ENCODE measurements at places on chromosomes 4 and X. TPM values are rescaled to one million over a fixed set of nuclear protein-coding genes. Genes with fewer than 3 reads are reported as not detected.

DNA sequence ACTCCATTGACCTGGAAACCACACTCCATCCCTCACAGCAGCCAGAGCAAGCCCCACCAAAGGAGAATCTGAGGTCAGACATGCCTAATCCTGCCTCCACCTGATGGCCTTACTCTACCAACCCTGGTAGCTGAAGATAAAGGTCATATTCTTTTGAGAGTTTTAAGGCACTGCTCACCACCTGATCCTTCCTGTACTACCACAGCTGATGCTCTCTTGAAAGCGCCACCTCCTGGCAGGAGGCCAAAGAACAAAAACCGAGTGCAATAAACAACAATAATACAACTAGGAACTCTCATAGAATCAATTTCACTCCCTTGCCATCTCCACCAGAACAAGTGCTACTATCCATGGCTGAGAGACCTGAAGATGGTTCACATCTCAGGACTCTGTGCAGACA lies 301.6 kb downstream of the NAF1 start:
- H3K36me3 ChIP-seq = no peaks in the 10 kb centered on the region
- no peaks in the 10 kb centered on the region for H3K27me3 ChIP-seq
- H3K4me3 ChIP-seq = no peak overlapping the region
- no peaks in the 10 kb centered on the region for H3K4me1 ChIP-seq
- no peak for DNase-seq

- no peaks in the 10 kb centered on the region for H3K27me3 ChIP-seq
- no peaks in the 10 kb centered on the region for H3K36me3 ChIP-seq
Observed at GRCh38 chr4:147096667-147097604, 151.3 kb upstream of the TTC29 start.

DNA sequence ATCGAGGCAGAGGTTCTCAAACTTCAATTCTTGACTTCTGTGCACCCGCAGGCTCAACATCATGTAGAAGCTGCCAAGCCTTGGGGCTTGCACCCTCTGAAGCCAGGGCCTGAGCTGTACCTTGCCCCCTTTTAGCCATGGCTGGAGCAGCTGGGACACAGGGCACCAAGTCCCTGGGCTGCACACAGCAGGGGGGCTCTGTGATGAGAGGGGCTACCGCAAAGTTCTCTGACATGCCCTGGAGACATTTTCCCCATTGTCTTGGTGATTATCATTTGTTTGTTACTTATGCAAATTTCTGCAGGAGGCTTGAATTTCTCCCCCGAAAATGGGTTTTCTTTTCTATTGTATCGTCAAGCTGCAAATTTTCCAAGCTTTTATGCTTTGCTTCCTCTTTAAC lies 4.9 kb upstream of the MAGEB17 start:
- no peaks in the 10 kb centered on the region for H3K27me3 ChIP-seq
- no peaks in the 10 kb centered on the region for H3K36me3 ChIP-seq
- DNase-seq = no peak
- H3K4me3 ChIP-seq = no peak overlapping the region

Gene CSAG3
- 1.9 TPM for total RNA-seq

DNA sequence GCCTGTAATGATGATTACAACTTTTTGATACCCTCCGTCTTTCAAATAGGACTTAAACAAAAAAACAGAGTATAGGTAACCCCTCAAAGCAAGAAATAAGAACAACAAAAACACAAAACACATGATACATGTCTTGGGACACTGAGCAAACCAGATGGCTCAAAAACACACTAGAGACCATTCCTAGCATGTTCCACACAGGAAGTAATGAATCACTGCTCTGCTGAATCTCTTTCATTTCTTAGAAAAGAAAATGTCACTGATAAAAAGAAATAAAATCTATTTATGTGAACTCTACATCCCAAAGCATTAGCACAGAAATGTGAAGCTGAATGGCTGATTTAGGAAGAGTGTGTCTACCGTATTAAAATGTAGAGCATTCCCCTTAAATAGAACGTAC lies 134.5 kb upstream of the IL15 start:
- no peaks in the 10 kb centered on the region for H3K4me1 ChIP-seq
- H3K27me3 ChIP-seq = no peaks in the 10 kb centered on the region
- DNase-seq = no peak
- no peak overlapping the region for H3K4me3 ChIP-seq
- H3K27ac ChIP-seq = no peak overlapping the region

DNA sequence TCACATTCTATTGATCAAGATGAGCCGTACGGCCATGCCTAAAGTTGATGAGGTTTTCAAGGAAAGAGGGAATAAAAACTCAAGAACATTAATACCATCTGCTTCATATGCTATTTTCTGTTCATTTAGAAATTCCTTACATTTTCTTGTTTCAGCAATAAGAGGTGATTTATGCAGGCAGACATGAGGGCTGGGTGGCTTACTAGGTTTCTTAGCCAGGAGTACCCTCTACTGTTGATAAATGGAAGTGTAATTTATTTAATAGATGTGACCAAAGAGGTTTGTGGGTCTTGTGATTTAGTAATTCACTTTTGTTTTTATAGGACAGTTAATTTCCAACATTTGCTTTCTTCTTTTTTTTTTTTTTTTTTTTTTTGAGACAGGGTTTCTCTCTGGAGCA lies 6.4 kb upstream of the SMIM9 start:
- H3K27me3 ChIP-seq = no peaks in the 10 kb centered on the region
- no peak overlapping the region for H3K27ac ChIP-seq
- no peak for DNase-seq
- H3K4me3 ChIP-seq = no peak overlapping the region
- no peaks in the 10 kb centered on the region for H3K36me3 ChIP-seq

DNA sequence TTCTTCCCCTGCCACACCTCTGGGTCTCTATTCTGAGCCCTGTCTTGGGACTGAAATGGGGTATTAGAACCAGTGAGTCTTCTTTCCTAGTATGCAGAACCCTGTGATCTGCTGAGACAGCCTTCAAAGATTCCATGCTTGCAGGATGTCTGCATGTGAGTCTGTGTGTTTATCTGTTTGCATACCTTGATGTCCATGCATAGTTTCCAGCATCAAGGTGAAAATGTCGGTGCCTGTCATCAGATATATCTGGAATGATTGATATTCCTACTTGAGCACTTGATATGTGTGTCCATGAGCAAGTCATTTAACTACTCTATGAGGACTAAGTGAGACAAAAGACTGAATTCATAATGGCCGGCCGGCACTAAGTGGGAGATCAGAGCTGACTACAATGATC lies 117.0 kb upstream of the HS3ST1 start:
- H3K27me3 ChIP-seq = no peaks in the 10 kb centered on the region
- no peak overlapping the region for H3K27ac ChIP-seq

Gene HSD17B13
- total RNA-seq = 0.81 TPM

DNA sequence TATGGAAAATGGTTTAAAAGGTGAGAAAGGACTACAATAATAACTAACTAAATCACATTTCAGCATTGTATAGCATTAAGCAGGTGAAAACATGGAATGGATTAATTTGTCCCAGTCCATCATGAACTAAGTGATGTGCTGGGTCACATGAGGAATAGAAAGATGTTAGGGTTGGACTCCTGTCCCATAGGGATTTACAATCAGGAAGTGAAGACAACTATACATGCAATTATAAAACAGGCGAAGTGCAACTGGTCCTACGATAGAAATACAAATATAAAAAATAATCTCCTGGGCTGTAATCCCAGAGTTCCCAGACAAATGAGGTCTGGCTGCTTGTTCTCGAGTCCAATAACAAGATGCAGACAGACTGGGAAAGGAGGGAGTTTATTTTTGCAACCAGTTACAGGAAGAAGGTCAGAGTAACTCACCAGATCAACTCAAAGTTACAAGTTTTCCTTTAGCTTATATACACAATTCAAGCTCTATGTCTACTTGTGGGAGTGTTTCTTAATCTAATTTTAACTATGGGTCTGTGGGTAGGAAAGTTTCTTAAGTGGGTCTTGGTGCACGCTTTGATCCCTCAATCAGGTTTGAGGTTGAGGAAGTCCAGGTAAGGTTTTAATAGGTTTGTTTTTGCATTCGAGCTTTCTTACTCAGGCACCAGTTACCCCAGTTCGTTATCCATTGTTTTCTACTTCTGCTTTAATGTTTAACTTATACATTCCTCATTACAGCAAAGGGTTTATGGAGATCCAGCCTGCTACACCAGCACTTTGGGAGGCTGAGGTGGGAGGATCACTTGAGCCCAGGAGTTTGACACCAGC lies 50.1 kb downstream of the IGFBP7 start:
- no peak overlapping the region for H3K4me3 ChIP-seq
- peaks cover 44% of the 10 kb centered on the region for H3K4me1 ChIP-seq
- H3K36me3 ChIP-seq = no peaks in the 10 kb centered on the region
- H3K27ac ChIP-seq = peak overlapping the region; percentile 21
- no peaks in the 10 kb centered on the region for H3K27me3 ChIP-seq

GRCh38 chr4:123017078-123017477 lies 94.7 kb upstream of the NUDT6 start:
- H3K27ac ChIP-seq = no peak overlapping the region
- DNase-seq = no peak
- no peak overlapping the region for H3K4me3 ChIP-seq

DNA sequence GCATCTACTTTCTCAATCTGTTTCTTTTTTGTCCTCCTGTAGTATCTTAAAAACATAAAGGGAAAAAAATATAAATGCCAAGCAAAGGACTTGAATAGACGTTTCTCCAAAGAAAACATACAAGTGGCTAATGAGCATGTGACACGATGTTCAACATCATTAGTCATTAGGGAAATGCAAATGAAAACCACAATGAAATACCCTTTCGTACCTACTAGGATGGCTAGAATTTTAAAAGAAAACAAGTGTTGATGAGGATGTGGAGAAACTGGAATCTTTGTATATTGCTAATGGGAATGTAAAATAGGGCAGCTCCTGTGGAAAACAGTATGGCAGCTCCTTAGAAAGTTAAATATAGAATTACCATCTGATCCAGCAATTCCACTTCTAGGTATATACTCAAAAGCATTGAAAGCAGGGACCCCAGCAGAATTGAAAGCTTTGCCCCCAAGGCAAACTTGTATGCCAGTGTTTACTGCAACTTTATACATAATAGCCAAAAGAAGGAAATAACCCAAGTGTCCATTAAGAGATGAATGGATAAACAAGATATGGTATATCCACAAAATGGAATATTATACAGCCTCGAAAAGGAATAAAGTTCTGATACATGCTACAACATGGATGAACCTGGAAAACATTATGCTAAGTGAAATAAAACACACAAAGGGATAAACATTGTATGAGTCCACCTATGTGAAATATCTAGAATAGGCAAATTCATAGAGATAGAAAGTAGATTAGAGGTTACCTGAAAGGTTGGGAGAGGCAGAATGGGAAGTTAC lies 138.3 kb downstream of the SH3KBP1 start:
- no peaks in the 10 kb centered on the region for H3K27me3 ChIP-seq
- H3K4me1 ChIP-seq = no peaks in the 10 kb centered on the region
- DNase-seq = no peak
- no peak overlapping the region for H3K27ac ChIP-seq
- H3K36me3 ChIP-seq = no peaks in the 10 kb centered on the region
- H3K4me3 ChIP-seq = no peak overlapping the region

- H3K36me3 ChIP-seq = no peaks in the 10 kb centered on the region
- no peaks in the 10 kb centered on the region for H3K4me1 ChIP-seq
- DNase-seq = no peak
- H3K4me3 ChIP-seq = peak overlapping the region; percentile 9
- H3K27ac ChIP-seq = no peak overlapping the region
Observed at GRCh38 chr4:162104459-162105124, 59.2 kb downstream of the FSTL5 start.

Gene AFM
- total RNA-seq = not detected

DNA sequence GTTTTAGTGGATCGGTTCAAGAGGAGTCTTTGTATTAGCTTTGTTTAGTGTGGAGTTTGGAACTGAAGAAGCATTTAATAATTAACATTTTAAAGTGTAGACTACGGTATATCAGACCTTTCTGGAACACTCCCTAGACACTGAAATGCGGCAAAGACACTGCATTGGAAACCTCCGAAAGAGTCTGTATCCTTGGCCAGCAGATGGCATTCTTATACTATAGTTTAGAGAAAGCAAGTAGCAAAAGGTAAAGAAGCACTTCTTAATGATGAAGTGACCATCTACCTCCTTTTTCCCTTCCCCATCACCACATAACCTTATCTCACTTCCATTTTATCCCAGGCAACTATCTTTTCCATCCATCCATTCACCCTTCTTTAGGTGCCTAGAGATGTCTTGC lies 7.6 kb downstream of the FABP2 start:
- no peak overlapping the region for H3K27ac ChIP-seq
- H3K36me3 ChIP-seq = no peaks in the 10 kb centered on the region
- peak; percentile 34 for DNase-seq
- no peak overlapping the region for H3K4me3 ChIP-seq
- no peaks in the 10 kb centered on the region for H3K27me3 ChIP-seq

DNA sequence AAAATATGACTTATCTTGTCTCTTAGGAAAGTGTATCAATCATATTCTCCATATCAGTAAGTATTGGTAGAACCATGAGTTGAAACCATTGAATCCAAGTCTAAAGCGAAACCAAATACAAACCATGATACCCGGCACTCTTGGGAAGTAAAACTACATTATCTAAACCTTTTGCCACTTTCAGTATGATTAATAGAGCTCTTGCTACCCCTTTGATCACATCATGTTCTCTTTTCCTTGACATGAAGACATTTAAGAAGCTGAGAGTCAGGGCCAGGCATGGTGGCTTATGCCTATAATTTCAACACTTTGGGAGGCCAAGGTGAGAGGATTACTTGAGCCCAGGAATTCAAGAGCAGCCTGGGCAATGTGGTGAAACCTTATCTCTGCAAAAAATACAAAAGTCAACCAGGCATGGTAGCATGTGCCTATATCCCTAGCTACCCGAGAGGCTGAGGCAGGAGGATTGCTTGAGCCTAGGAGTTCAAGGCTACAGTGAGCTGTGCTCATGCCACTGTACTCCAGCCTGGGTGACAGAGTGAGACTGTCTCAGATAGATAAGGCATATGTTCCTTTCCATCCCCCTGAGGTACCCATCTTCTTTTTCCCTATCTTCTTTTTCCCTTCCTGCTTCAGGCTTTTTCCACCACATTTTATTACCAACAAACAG lies 45.4 kb downstream of the CEP135 start:
- H3K4me1 ChIP-seq = no peaks in the 10 kb centered on the region
- H3K27ac ChIP-seq = no peak overlapping the region

DNA sequence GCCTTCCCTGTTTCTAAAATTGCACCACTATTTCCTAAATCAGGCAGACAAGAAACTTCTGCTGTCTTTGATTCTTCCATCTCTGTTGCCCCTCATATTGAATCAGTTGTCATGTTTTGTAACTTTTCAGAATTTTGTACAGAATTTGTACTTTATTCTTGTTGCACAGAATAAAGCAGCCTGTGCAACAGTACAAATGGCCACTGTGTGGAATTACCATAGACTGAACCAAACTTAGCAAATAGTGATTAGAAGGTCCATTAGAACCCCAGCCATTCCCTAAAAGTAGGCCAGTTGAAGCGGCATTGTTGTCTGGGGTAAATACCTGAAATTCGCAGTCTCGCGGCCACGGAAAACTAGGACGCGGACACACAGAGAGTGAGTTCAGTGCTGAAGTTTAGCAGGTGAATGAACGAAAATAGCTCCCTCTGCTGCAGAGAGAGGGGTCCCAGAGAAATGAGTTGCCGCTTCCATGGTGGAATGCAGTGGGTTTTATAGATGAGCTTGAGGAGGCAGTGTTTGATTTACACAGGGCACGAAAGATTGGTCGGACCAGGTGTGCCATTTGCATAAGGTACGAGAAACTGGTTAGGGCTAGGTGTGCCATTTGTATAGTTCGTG lies 71.8 kb downstream of the C4orf33 start:
- no peak overlapping the region for H3K4me3 ChIP-seq
- no peaks in the 10 kb centered on the region for H3K27me3 ChIP-seq
- H3K4me1 ChIP-seq = no peaks in the 10 kb centered on the region
- DNase-seq = no peak
- no peaks in the 10 kb centered on the region for H3K36me3 ChIP-seq

Gene SLC6A8
- total RNA-seq = 91.3 TPM

Gene TCP11X2
- total RNA-seq = 7.2 TPM

Gene BEX5
- total RNA-seq = 20.7 TPM

GRCh38 chr4:64068096-64068495 lies 341.2 kb downstream of the TECRL start:
- no peak for DNase-seq
- H3K27ac ChIP-seq = no peak overlapping the region
- H3K36me3 ChIP-seq = no peaks in the 10 kb centered on the region
- no peak overlapping the region for H3K4me3 ChIP-seq
